ENCODE measurements at places on chromosomes 4 and X. TPM values are rescaled to one million over a fixed set of nuclear protein-coding genes. Genes with fewer than 3 reads are reported as not detected.

SLC16A2 gene
- 5.3 TPM for total RNA-seq

SNCA gene
- total RNA-seq, result 4.7 TPM

TMEM150C gene
- total RNA-seq, result 39.9 TPM

MAGEE2 gene
- not detected for total RNA-seq

ERAS gene
- total RNA-seq, result not detected

PLP1 gene
- 1.0 TPM for total RNA-seq

Measured in subcutaneous adipose tissue (tissue), 4 donors.